ENCODE measurements at places on chromosomes 13 and 19.

DNA sequence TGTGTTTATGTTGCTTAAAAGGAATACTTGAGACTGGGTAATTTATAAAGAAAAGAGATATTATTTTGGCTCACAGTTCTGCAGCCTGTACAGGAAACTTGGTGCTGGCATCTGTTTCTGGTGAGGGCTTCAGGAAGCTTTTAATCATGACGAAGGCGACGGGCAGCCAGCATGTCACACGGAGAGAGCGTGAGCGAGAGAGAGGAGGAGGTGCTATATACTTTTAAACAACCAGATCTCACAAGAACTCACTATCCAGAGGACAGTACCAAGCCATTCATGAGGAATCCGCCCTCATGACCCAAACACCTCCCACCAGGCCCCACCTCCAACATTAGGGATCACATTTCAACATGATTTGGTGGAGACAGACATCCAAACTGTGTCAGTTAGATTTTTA, 163.4 kb upstream of the TSC22D1 start:
- DNase-seq: no peak

DNA sequence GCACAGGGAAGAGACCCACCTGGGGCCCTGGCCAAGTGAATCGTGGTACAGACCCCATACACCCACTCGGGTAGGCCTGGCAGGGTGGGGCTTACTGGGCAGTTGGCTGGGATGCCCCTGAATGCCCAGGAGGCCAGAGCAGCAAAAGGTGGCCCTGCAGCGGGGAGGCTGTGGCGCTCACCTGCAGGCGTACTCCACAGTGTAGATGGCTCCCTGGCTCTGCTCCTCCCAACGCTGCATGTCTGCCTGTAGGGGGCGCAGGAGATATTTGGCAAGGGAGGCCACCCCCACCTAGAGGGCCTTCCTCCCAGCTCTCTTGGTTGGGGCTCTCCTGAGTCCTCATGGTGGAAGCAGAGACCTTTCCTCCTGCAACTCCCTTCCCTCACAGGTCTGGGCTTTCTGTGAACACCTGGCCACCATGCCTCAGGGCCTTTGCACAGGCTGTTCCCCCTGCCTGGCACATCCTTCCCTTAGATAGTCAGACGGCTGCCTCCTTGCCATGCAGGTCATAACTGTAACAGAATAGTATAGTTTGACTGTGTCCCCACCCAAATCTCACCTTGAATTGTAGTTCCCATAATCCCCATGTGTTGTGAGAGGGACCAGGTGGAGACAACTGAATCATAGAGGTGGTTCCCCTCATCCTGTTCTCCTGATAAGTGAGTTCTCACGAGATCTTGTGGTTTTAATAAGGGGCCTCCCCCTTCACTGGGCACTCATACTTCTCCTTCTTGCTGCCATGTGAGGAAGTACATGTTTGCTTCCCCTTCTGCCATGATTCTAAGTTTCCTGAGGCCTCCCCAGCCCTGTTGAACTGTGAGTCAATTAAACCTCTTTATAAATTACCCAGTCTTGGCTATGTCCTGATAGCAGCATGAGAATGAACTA, 5.9 kb downstream of the BORCS8 start:
- DNase-seq: no peak

DNA sequence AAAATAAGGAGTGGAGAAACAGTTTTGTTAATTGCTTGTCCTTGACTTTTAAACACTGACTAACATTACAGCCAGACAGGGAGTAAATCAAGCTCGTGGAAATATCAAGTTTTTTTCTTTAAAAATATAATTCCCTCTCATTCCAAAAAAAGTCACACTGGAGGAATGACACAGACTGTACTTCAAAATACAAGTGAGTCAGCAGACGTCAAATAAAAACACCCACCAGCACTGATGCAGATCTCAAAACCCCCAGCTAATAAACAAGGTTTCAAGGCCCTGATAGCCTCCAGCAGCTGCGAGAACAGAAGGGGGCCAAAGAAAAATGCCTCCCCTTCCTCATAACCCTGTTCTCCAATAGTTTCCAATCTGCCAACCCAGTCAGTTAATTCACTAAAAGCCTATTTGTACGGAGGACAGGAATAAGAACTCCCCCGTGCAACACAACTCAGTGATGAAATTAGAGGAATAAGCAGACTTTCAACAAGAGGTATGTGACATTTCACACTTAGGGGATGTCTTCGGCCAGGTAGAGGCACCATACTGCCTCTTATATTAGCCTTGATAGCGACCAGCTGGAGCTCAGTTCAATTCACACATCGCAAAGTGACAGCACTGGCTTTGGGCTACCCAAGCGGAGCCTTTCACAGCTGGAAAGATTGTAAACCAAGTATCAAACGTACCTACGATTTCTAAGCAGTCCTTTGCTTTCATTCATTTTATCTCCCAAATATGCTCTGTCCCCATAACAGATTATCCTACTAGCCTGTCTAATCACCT, 561.0 kb upstream of the KLF12 start:
- no peak for DNase-seq

- no peak for DNase-seq
Measured at GRCh38 chr19:23561341-23561740, 125.7 kb downstream of the ZNF675 start.

DNA sequence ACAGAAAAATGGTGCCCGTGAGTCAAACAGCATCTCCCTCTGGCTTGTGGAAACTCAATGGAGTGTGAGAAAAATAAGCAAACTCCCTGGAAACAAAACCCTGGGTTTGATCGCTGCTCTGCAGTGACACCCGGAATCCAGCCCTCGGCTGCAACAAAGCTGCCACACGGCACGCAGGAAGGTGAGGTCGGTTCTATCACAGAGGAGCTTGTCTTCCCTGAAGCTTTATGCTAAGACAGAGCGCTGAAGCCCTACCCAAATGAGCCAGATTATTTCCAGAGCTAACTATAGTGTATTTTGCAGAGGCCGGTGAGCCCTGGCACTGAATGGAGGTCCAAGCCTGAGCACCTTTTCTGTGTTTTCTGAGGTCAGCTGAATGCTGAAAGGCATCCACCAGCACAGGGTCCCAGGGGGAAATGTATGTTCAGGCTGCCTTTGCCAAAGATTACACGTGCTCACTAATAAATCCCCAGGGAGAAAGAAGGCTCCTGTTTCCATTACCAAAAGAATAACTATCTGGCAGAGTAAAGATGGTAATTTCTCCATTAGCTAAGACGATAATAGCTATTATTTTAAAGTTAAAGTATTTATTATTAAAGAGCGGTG, 77.8 kb downstream of the TSHZ3 start:
- DNase-seq: no peak

- no peak for DNase-seq
Measured at GRCh38 chr19:55094456-55095259, 19.0 kb downstream of the EPS8L1 start.

GRCh38 chr13:65300220-65300619, 1929.9 kb downstream of the PCDH9 start:
- DNase-seq: no peak

- no peak for DNase-seq
Measured at GRCh38 chr13:37944081-37944868, 74.7 kb upstream of the TRPC4 start.

DNA sequence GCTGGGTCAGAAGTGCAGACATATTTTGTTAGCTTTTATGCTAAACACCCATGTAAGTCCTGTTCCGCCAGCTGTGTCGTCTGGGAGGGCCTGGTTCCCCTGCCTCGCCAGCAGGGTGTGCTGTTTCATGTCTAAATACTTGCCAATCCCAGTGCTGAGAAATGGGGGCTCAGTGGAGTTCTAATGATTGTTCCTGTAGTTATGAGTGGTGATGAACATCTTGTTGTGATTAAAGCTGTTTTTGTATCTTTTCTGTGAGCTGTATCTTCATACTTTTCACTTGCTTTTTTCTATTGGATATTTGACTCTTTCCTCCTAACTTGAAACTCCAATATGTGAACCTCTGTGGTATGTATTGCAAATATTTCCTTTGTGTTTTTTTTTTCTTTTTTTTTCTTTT, 32.7 kb downstream of the KDM4B start:
- peak; percentile 64 for DNase-seq

All from D721Med (cell line).